ENCODE measurements at places on chromosomes 2 and 18.

DNA sequence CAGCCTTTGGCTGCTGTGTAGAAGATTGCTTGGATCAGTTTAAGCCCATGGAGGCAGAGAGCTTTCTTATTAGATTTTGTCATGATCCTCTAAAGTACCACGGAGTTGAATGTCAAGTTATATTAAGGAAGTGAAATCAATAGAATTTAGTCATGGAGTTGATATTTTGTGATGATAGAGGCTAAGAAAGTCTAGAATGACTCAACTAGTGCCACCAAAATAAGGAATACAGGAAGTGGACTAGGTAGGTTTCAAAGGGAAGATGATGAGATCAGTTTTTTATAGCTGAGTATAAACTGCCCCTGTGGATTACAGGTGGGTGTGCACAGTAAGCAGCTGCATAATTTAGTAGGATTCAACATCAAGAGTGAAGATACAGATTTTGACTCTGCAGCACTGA lies 25.2 kb downstream of the FBXO36 start:
- DNase-seq = no peak

- DNase-seq = no peak
These were observed 272.9 kb downstream of the LNPK start for GRCh38 chr2:175729049-175729706.

DNA sequence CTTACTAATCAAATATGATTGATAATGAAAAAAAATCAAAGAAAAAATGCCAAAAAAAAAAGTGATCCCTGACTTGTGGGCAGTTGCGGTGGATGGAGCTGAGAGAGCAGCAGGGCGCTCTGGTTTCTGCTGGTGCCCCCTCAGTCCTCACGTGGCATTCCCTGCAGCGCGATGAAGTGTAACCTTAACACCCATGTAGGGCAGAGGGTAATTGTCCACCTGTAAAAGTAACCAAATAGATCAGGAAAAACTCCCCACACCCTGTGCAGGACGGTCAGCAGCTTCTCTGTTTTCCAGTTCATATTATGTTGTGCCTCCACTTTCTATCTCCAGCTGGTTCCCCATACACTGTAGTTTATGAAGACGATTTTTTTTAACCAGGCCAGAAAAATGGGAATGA lies 25.0 kb downstream of the COA5 start:
- no peak for DNase-seq

DNA sequence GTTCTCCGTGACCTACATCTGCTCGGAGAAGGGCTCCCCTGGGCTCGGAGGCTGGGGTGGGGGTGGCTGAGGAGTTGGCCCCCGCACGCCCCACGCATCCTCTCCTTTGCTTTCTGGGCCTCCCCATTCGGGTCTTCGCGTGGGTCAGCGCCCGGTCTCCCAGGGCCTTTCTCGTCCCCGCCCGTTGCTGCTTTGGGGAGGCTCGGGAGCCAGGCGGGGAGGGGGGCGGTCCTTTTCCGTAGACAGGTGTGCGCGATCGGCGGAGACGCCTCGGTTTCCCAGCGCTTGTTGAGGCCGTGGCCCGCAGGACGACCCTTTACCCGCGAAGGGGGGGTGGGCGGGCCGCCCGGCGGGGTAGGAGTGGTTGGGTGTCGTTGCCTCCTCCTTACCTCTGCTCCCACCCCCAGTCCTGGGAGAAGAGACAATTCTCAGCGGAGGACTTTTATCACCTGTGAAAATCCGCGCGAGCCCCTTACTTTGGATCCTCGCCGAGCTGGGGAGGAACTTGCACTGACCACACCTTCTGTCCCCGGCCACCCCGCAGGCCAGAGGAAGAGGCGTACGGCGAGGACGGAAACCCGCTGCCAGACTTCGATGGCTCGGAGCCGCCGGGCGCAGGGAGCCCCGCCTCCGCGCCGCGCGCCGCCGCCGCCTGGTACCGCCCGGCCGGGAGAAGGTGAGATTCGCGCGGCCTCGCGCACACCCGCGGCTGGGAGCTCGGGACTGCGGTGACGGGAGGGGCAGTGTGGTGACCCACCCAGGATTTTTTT lies 2.6 kb downstream of the ADCYAP1 start:
- no peak for DNase-seq

DNA sequence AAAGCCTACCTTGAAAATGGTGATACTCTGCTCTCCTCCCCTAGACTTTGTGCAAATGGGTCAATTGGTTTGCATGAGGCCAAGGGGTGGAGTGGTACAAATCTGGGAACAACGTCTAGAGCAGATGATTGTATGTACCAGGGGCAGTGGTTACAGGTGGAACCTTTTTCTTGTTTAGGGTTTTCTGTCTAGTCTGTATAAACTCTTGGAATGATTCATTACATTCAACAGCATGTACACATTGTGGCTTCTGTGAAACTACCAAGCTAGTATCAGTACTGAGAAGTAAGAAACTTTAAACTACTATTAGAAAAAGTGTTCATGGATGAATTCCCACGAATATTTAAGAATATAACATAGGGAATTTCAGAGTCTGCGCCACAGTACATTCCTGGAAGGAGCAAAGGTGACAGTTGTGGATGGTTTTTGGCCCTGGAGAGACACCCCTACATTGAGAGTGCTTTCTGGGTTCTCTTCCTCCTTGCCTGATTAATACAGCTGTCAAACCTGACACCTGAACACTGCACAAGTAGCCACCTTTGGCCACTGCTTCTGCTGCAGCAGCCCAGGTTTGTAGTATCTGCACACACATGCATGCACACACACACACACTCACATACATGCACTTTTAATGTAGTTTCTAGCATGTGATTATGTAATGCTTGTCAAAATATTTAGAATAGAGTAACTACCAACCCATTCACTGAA lies 30.0 kb downstream of the CFAP221 start:
- DNase-seq = no peak

DNA sequence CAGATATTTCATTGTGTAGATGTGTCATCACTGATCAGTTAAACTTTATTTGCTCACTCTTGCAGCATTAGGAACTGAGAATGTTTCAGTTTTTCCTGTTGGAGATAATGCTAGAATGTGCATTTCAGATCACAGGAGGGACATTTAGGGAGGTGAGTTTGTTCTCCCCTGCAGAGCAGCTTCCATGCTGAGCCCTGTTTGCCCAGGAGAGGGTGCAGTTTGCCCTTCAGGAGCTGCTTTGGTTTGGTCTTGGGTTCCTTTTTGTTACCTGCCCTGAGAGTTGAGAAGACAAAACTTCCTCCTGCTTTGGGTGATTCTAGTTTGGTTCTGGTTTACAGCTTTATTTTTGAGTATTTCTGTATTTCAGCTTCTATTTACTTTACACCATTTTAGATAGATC lies 49.9 kb downstream of the DGKD start:
- DNase-seq = no peak

- DNase-seq = no peak
These were observed 96.2 kb downstream of the BARD1 start for GRCh38 chr2:214713080-214713830.

GRCh38 chr2:156896294-156896693 lies 361.2 kb upstream of the GALNT5 start:
- no peak for DNase-seq

GRCh38 chr2:140695155-140695554 lies 1435.7 kb downstream of the LRP1B start:
- no peak for DNase-seq

- DNase-seq = no peak
These were observed 4.4 kb downstream of the LYPD6B start for GRCh38 chr2:149042881-149043280.

DNA sequence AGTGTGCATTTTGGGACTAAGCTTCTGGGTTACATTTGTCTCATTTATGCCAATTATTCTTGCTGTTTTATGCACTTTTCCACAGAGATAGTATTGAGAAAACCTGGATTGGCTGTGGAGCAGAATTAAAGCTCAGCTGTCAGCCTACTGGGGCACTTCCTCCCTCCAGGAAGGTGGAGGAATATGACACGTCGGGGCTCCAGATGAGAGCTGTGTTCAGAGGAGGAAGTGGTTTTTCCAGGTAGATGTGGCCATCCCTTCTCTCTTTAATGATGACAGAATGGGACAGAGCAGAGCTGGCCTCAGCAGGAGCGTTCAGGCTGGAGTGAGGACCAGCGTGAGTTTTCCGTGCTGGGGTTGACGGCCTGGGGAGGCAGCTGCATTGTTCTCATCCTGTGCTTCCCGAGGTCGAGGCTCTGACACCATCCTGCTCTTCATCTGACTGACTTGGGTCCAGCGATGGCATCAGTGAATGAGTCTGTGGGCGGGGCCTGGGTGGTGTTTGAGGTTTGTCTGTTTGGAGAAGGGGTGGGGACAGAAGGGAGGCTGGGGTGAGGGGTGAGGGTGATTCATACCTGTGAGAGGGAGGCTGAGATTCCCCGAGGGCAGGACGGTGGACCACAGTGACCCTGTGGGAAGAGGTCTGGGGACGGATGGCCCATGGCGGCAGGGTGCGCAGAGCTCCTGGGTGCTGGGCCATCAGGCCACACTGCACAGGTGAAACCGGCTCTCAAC lies 207.0 kb downstream of the LDLRAD4 start:
- DNase-seq = no peak

GRCh38 chr18:62576845-62577512 lies 54.2 kb downstream of the ZCCHC2 start:
- DNase-seq = no peak

DNA sequence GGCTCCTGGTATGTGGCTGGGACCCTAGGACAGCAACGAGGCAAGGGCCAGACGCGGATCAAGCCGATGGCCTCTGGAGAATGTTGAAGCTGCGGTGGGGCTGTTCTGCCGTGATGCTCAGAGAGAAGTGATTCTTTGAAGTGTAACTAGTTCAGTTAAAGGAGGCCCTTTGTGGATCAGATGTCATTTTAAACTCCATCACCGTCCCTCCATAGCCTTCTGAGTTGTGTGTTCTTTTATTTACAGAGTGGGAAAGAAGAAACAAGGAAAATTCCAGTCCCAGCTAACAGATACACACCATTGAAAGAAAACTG lies 403 bp downstream of the PNO1 start:
- DNase-seq = no peak

GRCh38 chr2:241155936-241156335 lies 5.7 kb downstream of the PPP1R7 start:
- no peak for DNase-seq

DNA sequence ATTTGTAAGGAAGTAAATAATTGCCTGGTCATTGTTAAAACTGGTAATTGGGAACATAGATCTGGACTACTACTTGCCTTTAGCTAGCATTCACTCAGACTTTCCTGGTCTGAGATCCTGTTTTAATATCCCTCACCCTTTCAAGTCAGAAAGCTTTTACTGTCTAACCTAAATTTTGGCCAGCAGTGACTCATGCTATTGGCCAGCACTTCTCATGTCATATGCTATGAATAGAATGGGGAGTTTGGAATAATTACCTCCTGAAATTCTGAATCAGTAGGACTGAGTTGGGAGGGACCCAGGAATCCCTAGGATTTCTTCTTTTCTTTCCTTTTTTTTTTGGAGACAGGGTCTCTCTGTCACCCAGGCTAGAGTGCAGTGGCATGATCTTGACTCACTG lies 19.3 kb downstream of the STK36 start:
- no peak for DNase-seq

DNA sequence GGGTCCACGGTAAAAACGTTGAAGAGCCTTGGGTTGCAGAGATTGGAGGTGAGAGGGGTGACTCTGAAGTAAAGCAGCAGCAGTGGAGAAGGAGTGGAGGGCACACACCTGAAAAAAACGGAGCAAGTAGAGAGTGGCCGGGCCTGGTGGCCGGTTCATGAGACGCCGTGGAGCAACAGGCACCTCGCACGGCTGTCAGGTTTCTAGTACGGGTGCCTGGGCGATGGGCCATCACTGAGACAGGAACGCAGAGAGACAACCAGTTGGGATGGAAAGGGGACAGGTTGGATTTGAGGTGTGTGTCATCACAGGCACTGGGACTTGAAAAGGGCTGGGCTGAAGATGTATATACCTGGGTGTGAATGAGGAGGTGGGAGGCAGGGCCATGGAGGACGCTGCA lies 104.2 kb downstream of the MTCL1 start:
- no peak for DNase-seq

- DNase-seq = no peak
These were observed 123.4 kb downstream of the FAM124B start for GRCh38 chr2:224278531-224278930.

DNA sequence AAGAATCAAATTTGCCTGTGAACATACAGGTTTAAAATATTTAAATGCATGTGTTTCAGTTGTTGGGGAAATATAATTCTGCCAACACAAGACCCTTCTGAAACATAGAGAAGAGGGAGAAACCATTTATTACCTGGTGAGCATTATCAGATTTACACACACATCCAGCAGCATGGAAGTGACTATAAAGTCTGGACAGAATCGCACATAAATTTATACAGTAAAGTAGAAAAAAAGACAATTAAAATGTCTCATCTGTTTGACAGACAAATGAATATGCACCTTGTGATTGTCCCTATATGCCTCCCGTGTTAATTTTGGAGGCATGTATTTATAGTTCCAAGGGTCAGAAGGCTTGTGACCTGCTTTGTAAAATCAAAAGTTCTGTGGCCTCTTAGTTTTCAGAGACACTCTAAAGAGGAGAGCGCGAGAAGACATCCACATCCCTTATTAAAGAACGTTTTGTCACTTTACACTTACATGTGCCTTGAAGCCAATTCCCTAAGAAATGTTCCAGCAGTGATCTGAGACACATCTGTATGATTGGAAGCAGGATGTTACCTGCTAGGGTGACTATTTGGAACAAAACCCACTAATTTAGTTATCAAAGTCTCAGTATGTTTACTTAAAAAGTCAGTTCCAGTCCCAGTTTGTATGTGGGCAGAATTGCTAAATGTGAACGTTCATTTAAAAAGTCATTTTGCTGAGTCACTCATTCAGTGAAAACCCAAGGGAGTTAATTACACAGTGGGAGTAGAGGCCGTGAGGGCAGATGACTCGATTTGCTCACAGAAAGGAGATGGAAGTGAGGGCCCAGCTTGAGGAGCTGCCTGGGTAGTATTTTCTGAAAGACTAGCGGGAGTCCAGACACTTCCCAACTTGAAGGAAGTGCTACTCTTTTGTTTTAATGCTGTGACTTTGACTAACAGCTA lies 527.6 kb upstream of the MEX3C start:
- DNase-seq = peak; percentile 26

DNA sequence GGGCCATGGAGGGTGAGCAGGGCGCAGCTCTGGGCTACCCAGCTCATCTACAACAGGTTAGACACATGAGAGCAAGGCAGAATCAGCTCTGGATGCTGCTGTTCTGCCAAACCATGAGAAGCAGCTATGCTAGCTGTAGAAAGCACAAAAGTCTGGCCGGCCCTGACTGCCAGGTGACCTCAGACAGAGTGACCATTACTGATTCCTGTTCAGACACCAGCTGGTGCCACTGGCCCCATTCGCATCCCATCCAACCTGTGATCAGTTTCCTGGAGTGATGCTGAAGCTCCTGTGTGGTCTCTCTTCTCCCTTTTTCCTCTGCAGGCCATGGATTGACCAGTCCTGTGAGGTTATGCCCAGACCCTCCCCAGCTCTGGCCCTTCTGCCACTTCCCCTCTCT lies 14.3 kb downstream of the RBMS1 start:
- no peak for DNase-seq
